ENCODE measurements at places on chromosomes 5 and 9.

DNA sequence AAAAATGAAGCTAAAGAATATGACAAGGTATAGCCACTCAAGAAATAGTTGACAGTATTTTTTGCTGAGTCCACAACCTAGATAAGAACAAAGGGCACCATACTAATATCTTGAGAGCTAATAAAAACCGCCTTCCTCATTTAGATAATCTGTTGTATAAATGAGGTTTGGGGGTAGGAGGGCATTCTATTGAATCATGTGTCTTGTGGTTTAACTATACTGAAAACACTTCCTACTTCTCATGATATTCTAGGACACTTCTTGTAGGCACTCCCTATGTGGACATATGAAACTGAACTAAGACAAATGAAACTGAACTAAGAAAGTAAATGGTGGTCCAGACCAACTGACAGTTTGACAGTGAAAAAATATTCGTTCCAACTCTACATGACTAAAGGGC lies 1268.5 kb upstream of the C9orf72 start:
- DNase-seq = no peak

GRCh38 chr9:115006660-115007059 lies 76.3 kb upstream of the TNFSF8 start:
- DNase-seq = no peak

DNA sequence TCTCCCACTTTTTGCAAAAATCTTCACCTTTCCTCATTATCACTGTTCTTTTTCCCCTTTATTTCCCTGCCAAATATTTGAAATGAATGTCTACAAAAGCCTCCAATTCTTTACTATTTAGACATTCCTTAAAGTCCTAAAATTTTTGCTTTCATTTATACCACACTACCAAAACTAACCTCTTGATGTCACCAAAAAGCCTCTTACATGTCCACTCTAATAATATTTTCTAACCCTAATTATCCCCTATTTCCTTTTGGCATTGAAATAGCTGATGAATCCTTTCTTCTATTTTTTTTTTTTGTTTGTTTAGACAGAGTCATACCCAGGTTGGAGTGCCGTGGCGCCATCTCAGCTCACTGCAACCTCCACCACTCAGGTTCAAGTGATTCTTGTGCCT lies 32.3 kb upstream of the NRG2 start:
- DNase-seq = no peak

DNA sequence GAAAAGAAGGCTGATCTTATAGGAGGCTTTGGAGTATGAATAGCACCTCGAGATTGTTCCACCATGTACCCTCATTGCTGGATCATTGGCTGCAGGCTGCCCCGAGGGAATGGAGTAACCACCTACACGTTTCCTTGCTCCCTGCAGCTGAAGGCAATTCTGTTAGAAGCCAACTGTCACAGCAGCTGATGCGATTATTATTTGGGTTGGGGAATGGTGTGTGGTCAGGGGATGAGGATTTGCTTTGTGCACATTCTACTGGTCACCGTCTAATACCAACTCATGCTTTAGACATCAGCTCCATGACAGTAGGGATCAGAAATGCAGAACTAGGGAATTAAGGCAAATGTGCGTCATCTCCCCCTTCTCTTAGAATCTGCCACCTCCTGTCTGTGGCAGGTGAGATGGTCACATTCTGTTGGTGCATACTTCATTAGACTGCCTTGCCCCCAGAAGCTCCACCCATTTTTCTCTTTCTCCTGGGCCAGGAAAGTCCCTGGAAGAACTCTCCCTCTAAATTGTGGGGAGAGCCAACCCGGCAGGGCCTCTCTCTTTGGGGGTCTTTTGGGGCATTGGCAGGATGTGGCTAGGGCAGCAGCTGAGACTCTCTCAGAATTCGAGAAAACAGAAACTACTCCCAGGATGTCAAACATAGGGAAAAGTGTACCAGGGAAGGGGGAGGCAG lies 32.8 kb downstream of the NEUROG1 start:
- no peak for DNase-seq

DNA sequence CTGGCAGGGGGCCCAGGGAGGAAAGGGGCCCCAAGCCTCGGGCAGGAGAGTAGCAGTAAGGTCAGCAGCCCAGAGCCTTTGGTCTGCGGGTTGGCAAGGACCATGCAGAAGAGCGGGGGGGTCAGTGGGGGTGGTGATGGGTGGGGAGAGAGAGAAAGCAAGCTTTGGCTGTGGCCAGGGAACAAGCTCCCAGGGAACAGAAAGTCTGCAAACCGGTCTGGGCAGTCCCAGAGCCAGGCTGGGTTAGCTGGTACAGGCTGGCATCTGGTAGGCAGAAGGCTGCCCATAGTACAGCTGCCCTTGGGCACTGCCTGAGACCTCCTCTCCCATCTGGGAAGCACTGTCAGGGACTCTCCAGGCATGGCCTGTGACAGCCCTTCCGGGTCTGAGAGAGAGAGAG lies 10.5 kb upstream of the EPB41L4B start:
- no peak for DNase-seq

DNA sequence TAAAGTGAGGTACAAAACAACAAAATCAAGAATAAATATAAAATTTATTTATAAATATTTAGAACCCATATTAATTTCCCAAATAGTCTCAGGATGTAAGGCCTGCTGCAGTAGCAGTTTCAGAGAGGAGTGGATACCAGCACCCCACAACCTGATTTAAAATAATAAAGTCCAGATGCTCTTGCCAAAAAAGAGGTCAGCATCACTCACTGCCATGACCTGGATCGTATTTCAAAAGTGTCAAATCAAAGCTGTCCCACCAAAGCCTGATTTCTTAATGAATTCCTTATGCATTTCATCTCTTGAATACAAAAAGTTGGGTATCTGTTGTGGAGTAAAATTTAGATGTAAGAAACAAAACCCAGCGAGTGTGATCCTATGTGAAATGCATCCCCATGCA lies 58.0 kb upstream of the ROR2 start:
- no peak for DNase-seq

GRCh38 chr5:98308231-98308630 lies 465.2 kb upstream of the RGMB start:
- DNase-seq = no peak

- no peak for DNase-seq
These were observed 25.4 kb downstream of the MAPKAP1 start for GRCh38 chr9:125681657-125682056.

DNA sequence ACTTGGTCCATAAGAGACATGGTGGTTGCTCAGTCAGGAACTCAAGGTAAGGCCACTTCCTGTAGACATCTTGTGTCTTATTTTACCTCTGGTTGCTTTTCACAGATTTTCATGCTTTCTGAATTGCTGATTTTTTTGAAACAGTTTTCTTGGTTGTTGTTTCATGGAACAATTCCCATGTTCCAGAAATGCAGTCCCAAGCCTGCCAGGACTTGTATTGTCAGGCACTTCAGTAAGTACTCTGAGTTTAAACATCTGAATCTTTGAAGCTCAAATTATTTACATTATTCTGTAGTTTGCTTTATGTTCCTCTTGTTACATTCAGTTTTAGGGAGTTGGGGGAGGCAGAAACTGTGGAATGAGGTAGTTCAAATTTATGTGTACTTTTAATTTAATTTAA lies 290.2 kb downstream of the DMRT2 start:
- no peak for DNase-seq

- DNase-seq = no peak
These were observed 134.0 kb downstream of the SNX18 start for GRCh38 chr5:54651482-54652076.

DNA sequence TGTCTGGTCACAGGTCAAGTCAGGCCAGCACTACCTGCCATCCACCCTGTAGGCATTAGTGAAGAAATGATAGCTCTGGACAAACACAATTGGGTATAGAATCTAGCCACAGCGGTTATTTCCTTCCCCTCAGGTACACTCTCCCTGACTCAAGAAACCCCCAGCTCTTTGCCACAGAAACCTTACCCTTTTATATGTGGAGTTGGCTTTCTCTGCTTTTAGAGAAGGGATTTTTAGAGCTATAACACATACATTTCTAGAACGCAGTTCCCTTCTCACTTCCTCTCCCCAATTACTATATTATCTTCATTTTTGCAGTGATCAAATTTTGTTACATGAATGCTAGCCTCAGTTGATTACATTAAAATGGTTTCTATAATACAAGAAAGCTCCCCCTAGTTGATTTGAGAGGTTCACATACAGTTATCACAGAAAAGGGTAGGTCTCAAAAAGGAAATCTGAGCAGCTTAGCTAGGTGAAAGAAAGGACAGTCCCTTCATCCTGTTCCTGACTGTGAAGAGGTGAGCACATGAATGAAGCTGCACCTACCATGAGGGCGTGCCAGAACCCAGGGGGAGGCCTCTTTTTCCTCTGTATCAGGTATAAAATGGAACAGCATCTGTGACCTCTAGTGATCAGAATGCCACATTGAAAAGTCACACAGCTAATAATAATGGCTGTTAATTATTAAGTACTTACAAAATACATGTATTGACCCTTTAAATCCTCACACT lies 425.6 kb downstream of the KIAA0825 start:
- no peak for DNase-seq

DNA sequence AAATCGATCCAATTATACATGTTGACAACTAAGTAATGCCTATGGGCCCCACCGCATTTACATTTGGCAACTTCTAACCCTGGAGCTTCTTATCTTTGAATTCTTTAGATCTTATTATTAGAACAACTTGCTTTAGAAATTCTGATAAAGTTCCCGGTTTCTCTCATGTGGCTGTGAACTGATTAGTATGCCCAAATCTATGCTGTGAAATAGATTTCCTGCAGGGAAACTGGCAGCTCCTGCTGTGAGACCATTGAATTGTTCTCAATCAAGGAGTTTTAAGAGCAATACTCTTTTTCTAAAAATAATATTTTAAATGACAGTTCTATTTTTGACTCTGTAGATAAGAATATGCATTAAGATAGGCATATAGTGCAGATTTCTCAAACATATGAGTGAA lies 177.5 kb downstream of the GABRB2 start:
- no peak for DNase-seq

GRCh38 chr9:36063804-36064447 lies 27.2 kb downstream of the RECK start:
- no peak for DNase-seq

DNA sequence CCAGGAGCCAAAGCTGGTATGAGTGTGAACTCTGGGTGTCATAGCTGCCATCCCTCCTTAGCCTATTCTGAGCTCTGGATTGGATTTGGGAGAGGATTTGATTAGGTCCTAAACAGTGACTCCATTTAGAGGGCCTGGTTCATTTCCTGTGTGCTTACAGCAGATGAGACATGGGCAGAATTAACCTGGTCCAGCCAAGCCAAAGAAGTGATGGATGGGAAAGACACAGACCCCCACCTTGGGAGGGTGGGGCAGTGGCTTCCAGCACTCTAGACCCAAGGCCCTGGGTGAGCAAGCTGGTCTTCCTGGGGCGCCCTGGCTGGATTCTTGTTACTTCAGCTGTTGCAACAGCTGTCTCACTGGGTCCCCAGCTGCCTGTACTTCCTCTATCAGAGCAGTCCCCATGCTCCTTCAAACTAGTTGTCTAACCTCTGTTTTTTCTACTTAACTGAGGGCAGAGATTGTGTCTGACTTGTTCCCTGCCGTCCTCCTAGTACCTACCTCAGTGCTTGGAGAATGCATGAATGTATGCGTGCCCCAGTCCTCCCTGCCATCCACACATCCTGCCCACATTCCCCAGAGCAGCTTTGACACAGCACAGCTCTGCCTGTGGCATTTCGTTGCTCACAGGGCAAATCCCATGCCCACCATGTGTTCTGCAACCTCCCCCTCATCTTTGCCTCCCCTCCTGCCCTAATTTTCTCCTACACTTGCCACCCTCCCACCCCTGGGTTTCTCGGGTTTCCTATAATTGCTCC lies 115.9 kb downstream of the RGS3 start:
- DNase-seq = no peak

- DNase-seq = no peak
These were observed 177.6 kb upstream of the TLX3 start for GRCh38 chr5:171131497-171131896.

- no peak for DNase-seq
These were observed 44.7 kb downstream of the ARHGEF28 start for GRCh38 chr5:73670731-73671130.

DNA sequence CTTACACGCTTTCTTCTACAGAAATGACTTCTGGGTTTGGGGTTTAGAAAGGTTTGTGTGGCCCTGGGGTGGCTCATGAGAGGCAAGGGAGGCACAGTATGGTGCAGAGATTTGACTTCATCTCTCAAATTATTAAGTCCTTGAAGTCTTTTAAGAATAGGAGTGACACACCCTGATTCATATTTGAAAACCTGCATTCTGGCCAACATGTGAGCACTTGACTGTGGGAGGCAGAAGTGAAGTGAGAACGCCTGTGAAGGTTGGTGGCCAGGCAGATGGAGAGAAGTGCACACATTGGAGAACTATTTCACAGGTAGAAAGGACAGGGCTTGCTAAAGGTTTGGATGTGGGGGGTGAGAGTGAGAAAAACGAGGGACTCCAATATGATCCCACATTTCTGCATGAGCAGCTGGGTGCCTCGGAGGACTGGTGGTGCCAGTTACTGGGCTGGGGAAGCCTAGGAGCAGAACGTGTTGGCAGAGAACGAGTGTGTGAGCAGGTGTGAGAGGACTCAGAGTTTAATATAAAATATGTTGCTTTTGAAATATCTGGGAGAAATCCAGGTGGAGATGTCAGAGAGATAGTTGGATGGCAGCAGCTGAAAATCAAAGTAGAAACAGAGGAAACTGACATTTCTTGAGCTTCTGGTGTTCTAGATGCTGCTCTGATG lies 240.0 kb upstream of the ADAMTSL1 start:
- DNase-seq = no peak

- DNase-seq = no peak
These were observed 110.1 kb upstream of the PPP1R26 start for GRCh38 chr9:135369412-135369990.

- DNase-seq = no peak
These were observed 69.1 kb downstream of the GDNF start for GRCh38 chr5:37770786-37771185.

GRCh38 chr9:121765021-121765950 lies 113.9 kb downstream of the DAB2IP start:
- DNase-seq = no peak

- DNase-seq = no peak
These were observed 72.0 kb downstream of the ACTBL2 start for GRCh38 chr5:57410374-57411320.

- no peak for DNase-seq
These were observed 161.3 kb downstream of the CAVIN4 start for GRCh38 chr9:100739208-100739607.

DNA sequence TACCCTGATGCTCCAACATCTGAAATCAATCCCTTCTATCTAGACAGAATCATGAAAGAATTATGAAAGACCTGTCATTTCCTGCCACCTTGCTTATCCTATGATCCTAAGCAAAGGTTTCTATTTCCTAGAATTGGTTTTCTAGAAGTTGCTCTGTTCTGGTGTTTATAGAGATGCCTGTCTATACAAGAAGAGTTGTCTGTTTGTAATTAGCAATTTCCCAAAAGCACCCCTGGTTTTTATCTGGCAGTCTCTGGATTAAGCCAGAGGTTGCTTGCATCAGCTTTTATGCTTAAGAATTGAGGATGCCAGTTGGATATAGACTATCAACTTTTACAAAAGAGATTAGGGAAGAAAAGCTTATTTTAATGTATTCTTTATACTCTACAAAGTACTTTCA lies 133.0 kb upstream of the EFNA5 start:
- no peak for DNase-seq

- no peak for DNase-seq
These were observed 35.0 kb downstream of the TLR4 start for GRCh38 chr9:117739206-117739605.

- no peak for DNase-seq
These were observed 32.2 kb downstream of the ANXA6 start for GRCh38 chr5:151125421-151125820.

GRCh38 chr5:175687231-175687701 lies 29.4 kb downstream of the HRH2 start:
- DNase-seq = no peak
